ENCODE measurements at places on chromosomes 1 and 21.

DNA sequence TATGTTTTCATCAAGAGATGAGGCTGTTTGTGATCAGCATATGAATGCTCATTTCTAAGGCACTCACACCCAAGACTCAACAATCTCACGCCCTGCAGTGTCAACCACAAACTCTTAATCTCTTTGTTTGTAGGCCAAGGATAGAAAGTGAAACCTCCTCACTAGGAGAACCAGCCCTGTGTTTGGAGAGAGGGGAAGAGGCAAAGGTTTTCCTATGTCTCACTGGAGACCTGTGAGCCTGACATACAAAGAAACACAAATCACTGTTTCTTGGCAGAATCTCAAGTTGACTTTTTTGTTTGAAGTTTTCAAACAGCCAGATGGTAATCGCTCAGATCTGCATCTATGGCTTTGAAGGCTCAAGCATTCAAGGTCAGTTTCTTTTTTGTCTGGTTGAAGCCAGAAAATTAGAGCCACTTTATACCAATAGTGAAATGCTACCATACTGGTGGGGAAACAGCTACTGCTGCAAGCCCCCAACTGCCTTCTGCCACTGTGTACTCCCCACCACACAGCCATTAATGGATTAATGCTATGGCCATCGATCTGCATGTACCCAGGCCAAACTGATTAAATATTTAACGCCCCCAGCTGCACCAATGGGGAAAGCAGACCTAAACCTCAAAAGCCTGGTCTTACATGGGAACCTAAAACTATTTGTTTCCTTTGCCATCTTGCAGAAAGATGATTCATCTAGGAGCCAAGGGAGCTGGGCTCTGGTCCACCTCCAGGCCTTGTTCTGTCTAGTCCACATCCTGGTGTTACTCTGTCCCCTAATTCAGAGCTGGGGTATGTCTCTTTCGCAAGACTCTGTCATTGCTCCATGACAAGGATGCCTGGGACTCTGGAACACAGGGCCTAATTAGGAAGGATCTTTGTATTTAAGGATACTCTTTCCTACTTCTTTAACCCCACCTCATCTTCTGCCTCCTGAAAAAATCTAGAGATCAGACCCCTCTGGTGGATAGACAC is 16.3 kb downstream of the PDZK1 start:
- no peak for DNase-seq

DNA sequence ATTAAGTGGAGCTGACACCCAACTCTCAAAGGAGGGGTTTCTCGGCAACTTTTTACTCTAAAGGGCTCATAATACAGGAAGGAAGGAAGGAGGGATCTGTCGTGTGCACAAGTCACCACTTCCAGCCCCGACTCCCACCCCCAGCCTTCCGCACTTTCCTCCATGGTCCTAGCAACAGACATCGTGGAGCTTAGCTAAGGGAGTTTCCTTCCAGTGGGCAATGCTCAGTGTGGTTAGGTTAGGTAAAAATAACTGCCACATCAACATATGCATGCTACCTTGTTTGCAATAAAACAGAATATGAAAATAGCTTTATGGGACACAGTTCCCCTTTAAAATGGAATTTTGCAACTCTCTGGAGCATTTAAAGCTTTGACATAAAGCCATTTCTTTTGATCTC is 35.2 kb downstream of the KANK4 start:
- DNase-seq = no peak

GRCh38 chr1:236913371-236914037 is 90.7 kb downstream of the MT1HL1 start:
- DNase-seq = no peak

DNA sequence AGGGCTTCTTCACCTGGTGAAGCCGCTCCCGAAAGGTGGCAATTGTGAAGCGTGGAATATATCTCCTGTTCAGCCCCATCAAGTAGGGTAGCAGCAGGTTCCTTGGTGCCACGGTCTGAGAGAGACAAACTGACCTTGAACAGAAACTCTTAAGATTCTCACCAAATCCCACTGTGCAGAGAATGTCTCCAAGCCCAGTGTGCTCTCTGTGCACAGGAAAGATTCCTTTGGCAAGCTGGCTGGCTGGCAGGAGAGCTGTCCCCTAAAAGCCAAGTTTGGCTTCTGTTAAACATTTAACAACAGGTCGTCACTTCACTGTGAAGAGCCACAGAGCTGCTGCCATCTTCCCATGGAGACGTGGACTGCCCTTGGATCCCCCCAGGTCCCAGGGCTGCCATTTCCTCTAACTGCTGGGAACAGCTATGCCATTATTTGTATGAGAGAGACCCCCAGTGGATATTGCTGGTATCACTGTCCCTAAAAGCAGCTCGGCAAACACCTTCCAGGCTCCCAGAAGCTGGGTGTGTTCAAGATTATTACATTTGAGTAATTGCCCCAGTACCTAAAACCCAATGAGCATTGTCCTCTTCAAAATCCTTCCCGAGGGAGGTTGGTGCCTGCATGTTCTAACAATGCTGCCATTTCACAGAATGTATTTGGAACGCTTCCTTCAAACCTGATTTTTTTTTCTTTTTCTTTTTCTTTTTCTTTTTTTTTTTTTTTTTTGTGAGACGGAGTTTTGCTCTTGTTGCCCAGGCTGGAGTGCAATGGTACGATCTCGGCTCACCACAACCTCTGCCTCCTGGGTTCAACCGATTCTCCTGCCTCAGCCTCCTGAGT is 71.8 kb downstream of the CD58 start:
- no peak for DNase-seq

DNA sequence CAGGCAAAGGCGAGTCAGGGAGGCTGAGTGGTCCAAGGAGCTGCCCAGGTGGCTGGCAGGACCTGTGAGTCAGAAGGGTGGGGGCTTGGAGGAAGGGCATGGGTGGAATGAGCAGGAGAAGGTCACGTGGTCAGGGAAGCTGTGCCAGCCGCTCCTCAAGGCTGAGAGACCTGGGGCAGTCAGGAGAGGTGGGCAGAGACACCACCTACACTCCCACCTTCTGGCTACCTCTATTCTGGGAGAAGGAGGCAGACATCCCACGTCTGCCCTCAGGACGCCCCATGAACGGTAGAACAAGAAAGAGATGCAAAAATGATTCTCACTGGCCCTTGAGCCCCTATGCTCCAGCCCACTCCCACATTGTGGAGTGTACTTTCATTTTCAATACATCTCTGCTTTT is 151.8 kb upstream of the RAB4A start:
- no peak for DNase-seq

- no peak for DNase-seq
Measured at GRCh38 chr21:25859235-25859929, 124.6 kb downstream of the GABPA start.
